ENCODE measurements at places on chromosomes 12 and 14.

- DNase-seq = no peak
These were observed 105.1 kb downstream of the NDUFA12 start for GRCh38 chr12:94898388-94898787.

- no peak for DNase-seq
These were observed 38.8 kb downstream of the TRAFD1 start for GRCh38 chr12:112164011-112164660.

DNA sequence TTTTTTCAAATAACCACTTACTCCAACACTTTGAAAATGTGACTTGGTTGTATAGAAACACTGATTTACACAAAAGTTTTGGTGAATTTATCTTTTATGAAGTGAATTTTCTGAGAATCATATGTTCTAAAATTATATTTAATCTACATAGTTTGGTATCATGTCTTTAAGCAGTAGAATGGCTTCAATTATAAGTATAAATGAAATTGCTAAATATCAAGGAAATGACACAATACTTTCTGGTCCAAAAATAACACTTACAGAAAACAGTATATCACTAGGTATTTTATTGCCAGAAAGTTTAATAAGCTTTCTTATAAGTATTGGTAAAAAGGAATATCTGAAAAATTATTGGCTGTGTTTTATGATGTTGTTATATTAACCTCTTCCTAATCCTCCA, 90.9 kb downstream of the SRGAP1 start:
- DNase-seq = no peak

- DNase-seq = no peak
These were observed 42.8 kb downstream of the PRICKLE1 start for GRCh38 chr12:42546709-42547108.

DNA sequence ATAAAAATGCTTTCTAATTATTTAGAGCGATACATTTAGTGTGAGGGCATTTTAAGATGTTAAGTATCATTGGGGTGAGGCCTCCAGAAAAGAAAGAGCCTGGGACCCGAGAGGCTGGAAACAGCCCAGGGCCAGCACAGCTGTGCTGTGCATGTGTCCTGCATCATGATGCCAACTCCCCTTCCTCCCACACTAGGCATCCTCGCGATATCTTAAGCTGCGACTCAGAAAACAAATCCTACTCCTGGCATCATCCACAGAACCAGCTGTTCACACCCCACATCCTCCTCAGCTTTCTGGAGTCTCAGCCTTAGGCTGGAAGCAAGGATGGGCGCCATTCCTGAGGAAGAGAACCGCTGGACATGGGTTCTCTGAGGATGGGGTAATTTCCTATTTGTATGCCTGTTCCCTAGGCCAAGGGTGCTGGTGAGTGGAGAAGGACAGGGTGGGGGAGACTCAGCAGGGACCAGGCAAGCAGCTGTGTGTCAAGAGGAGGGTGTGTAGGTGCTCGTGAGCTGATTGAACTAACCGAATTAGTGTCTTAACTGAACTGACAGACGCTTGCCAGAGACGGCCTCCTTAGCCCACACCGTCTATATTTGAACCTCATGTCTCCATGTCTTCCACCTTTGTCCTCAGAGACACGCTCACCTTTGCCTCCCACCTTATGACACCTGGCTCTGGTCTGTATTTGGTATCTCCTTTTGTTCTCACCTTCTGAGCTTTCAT, 15.6 kb upstream of the MCRS1 start:
- no peak for DNase-seq

- no peak for DNase-seq
These were observed 3.6 kb downstream of the SLC48A1 start for GRCh38 chr12:47776471-47777143.

- DNase-seq = no peak
These were observed 77.0 kb upstream of the FOXN3 start for GRCh38 chr14:89493877-89494634.

DNA sequence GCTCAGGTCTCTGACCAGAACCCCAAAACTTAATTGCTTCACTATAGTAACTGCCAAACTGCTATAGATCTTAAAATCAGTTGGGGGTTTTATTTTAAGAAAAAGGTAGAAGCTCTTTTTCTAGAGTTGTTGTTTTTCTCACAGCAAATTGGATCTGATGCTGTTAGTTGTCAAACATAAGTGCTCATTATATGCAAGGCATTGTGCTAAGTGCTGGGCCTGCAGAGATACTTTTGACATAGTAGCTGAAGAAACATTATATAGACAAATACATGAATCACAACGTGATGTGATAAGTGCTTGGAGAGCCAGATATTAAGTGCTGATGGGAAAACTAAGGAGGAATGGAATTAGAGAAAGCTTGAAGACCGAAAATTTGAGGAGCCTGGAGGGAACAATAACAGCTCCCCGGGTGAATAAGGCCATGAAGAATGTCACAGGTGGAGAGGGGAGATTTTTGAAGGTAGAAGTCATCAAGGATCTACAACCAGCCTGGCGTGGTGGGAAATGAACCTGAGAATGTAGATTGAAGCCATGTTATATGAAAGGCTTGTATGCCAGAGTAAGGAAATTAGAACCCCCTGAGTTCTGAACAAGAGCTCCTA, 126.5 kb downstream of the DYRK2 start:
- no peak for DNase-seq

- no peak for DNase-seq
These were observed 80.8 kb downstream of the DACT1 start for GRCh38 chr14:58718226-58719205.

- DNase-seq = no peak
These were observed 16.3 kb downstream of the C2CD5 start for GRCh38 chr12:22527999-22528398.
